ENCODE measurements at places on chromosomes 5 and 9.

DNA sequence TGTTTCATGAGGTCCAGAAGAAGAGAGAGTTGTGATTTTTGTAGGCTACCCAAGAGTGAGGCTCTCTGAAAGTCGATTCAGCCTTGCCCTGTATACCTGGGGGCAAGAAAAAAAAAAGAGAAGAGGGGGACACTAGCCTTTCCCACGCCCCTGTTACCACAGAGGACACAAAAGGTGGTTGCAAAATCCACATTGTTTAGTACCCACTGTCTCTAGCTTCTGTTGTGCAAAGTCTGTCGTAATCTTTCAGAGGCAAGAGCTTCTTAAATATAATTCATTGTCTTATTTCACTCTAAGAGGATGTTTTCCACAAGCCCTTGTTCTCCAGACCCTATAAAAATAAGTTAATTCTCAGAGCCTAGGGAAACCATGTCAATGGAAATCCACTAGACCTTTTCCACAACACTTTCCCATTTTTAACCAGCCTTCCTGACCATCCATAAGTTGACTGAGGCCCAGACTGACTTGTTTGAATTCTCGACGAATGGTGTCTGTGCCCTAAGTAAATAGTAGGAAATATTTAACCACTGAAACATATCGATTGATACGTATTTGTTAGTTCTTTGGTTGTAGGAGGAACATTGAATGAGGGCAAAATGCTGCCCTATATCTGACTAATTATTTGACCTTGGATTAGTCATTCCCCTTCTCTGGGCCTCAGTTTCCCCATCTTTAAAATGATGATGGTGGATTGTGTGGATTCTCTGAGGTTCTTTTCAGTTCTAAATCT is 182.7 kb downstream of the PAPPA start:
- DNase-seq = no peak

DNA sequence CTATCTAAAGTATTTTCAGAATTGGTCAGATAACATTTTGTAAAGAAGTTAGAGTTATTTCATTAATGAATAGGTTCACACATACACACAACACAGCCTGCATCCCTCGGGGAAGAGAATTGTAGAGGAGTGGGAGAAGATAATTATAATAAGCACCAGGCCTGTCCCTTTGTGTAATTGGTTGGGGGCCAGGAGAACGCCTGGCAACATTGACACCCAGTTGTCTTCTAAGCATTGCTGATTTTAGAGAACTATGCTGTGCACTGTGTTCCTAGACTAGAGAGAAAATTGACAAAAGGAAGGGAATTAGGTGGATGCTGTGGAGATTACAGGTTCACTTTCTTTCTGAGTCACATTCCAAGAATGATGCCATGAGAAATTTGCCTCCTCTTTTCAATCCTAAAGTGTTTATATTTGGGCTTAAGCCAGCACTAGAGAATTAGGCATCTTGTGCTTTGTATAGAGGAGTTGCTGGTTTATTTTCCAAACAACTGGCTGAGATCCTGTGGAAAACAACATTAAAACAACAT is 247.6 kb downstream of the COX7C start:
- DNase-seq = no peak

DNA sequence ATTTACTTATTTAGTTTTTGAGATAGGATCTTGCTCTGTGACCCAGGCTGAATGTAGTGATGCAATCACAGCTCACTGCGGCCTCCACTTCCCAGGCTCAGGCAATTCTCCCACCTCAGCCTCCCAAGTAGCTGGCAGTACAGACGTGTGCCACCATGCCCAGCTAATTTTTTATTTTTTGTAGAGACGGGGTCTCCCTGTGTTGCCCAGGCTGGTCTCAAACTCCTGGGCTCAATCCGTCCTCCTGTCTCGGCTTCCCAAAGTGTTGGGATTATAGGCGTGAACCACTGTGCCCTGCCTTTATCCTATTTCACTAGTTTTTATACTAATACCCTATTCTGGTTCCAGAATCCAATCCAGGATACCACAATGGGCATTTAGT is 6.8 kb downstream of the RPS14 start:
- no peak for DNase-seq

DNA sequence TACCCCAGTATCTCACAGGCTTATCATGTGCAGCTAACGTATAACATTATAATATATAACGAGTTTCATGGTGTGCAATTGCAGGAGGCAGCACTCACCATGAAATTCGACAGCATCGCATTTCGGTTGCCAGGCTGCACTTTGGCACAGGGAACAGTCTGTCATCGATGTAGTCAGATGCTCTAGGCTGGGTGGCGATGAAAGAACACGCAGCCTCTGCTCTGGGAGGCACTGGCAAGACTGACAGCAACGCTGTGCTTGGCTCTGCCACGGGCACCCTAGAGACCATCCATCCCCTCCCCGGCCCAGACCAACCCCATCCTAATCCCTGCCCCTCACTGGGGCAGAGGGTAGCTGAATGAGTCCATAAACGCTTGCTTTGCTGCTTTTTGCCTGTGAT is 290.8 kb downstream of the MED10 start:
- DNase-seq = no peak

- DNase-seq = no peak
Observed at GRCh38 chr9:72305102-72305546, 59.9 kb downstream of the ZFAND5 start.

DNA sequence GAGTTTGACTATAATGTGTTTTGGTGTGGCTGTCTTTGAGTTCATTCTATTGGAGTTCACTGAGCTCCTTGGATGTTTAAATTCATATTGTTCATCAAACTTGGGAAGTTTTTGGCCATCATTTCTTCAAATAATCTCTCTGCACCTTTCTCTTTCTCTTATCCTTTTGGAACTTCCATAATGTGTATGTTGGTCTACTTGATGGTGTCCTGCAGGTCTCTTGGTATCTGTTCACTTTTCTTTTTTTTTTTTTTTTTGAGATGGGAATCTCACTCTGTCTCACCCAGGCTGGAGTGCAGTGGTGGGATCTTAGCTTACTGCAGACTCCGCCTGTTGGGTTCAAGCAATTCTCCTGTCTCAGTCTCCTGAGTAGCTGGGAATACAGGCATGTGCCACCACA is 27.7 kb downstream of the PKD2L2 start:
- DNase-seq = no peak

- DNase-seq = no peak
Observed at GRCh38 chr5:88675708-88676636, 207.0 kb downstream of the MEF2C start.

GRCh38 chr5:111320953-111321352 is 96.8 kb downstream of the CAMK4 start:
- no peak for DNase-seq

GRCh38 chr9:91571036-91571435 is 147.4 kb upstream of the NFIL3 start:
- DNase-seq = no peak
